ENCODE measurements at places on chromosomes 13 and 19.

DNA sequence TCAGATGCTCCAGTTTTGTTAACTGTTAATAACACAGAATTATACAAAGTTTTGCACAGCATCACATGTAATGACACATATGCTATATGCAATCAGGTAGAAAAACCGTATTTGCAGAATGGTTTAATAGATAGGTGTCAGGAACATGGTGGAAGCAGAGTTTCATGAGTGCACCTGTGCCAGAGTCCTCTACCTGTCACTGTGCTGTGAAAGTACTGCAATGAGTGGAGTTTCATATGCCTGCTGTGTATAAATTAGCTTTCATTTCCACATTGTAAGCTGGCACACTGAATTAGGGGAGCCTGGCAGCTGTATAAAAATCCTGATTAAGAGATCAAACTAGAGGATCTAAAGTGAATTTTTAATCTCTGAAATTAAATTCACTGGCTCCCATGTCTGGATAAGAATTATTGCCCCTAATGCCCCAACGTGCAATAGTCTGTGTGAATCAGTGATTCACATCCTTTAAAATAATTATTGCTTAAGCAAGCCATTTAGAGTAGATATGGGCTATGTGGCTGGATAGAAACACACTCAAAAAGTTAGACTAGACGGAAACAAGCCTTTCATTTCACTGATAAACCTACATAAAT is 8.5 kb upstream of the EEF1AKMT1 start:
- DNase-seq, result no peak
- H3K4me1 ChIP-seq, result no peaks in the 10 kb centered on the region
- no peak overlapping the region for H3K27ac ChIP-seq

DNA sequence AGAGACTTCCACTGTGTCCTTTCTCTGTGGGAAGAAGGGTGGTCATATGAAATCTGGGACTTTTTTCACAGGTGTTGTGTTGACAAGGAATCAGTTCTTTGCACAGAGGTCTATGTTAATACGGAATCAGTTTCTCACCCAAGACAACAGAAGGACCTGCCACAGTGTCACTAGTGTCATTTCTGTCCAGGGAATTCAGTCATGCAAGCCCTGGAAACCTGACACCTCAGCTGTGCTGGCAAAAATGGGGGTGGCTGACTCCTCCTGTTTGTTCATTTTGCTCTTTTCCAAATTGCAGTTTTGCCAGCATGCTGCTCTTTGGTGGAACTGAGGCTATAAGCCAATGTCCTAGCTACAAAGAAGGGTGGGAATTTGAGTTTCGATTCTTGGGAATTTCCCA is 49.8 kb upstream of the ESD start:
- H3K4me3 ChIP-seq, result no peak overlapping the region
- no peaks in the 10 kb centered on the region for H3K27me3 ChIP-seq
- DNase-seq, result peak; percentile 3
- no peak overlapping the region for H3K27ac ChIP-seq
- no peaks in the 10 kb centered on the region for H3K36me3 ChIP-seq

DNA sequence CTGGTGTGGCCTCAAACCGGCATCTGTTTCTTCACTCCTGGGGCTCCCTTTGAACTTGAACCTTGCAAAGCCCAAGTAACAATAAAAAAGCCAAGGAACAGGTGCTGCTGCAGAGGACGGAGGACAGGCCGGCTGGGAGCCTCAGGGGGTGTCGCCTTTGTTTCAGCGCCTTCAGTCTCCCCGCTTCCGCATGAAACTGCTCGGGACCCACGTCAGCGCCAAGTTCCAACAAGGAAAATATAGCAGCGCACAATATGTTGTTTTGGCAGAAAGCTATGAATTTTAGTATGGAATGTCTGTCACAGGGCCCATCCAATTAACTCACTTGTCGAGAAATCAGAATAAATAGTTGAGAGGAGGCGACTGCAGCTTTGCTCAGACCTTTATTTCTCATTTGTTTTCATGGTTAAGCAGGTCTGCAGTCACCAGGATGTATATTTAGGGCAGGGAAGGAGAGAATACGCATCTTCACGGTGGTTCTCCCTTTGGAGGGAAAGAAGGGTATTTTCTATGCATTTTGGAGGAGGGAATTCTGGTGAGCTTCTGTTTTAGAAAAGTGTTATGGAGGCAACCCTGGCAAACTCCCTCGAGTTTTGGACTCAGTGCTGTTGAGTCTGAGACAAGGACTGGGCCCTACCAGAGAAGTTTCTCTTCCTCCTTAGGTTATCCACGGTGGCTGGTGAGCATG is 34.3 kb upstream of the MEDAG start:
- DNase-seq, result peak; percentile 95
- H3K27ac ChIP-seq, result peak overlapping the region; percentile 91
- no peaks in the 10 kb centered on the region for H3K36me3 ChIP-seq

DNA sequence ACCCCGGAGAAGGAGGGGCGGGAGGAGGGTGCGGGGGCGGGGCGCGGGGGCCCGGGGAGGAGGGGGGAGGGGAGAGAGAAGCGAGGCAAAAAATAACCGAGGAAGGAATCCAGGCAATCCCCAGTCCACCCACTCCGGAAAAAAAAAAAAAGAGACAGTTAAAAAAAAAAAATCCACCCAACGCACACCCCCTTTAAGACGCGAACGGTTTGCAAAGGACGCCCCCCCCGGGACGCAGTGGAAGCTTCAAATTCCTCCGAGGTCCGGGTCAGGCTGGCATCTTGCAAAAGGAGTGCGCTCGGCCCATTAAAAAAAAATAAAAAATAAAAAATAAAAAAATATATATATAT is at the start of gene CACNA1A:
Gene CACNA1A, minus strand, starts transcription at position 9 of the 350 bp plus-strand sequence. CDS start 255 bp downstream, outside the sequence.
- no peak within 1 kb of the TSS for H3K4me3 ChIP-seq
- DNase-seq, result peak; percentile 3
- H3K27ac ChIP-seq, result no peak within 1 kb of the TSS

DNA sequence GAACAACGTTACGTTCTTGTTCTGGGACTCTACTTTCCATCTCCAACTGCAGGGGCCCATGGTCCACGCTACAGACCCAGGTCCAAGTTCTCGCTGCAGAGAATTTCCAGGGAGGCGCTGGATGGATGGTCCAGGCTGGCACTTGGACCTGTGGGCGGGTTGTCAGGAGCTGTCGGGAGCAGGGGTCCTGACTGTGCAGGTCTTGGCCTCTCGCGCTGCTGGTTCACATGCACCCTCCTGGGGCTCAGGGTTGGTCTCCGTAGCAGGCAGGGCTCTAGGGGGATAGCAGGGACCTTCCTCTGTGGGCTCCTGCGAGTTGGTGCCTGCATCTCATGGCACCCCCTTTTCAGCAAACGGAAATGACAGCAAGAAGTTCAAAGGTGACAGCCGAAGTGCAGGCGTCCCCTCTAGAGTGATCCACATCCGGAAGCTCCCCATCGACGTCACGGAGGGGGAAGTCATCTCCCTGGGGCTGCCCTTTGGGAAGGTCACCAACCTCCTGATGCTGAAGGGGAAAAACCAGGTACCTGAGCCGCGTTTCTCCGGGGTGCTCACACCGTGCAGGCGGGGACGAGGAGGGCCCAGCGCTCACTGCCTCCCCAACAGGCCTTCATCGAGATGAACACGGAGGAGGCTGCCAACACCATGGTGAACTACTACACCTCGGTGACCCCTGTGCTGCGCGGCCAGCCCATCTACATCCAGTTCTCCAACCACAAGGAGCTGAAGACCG is 6.6 kb downstream of the PTBP1 start:
- DNase-seq, result peak; percentile 7
- no peak overlapping the region for H3K27ac ChIP-seq
- no peaks in the 10 kb centered on the region for H3K27me3 ChIP-seq
- no peak overlapping the region for H3K4me3 ChIP-seq
- H3K36me3 ChIP-seq, result peaks cover 82% of the 10 kb centered on the region

GRCh38 chr19:51697169-51697776 is 4.1 kb downstream of the SPACA6 start:
- no peaks in the 10 kb centered on the region for H3K27me3 ChIP-seq
- peaks cover 18% of the 10 kb centered on the region for H3K4me1 ChIP-seq
- H3K36me3 ChIP-seq, result peaks cover 85% of the 10 kb centered on the region
- DNase-seq, result no peak
- no peak overlapping the region for H3K27ac ChIP-seq

DNA sequence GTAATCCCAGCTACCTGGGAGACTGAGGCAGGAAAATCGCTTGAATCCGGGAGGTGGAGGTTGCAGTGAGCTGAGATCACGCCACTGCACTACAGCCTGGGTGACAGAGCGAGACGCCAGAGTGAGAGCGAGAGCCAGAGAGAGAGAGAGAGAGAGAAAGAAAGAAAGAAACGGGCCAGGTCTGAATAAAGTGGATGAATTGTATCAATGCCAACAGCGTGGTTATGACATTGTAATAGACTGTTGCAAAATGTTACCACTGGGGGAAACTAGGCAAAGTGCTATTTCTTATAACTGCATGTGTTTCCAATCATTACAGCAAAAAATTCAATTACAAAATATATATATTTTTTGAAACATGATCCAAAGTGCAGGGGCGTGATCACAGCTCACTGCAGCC is 11.8 kb upstream of the BTBD2 start:
- peak; percentile 87 for DNase-seq
- H3K4me1 ChIP-seq, result peaks cover 11% of the 10 kb centered on the region
- no peak overlapping the region for H3K4me3 ChIP-seq
- H3K27ac ChIP-seq, result no peak overlapping the region
- H3K36me3 ChIP-seq, result no peaks in the 10 kb centered on the region
- H3K27me3 ChIP-seq, result no peaks in the 10 kb centered on the region

- no peak overlapping the region for H3K27ac ChIP-seq
- peaks cover 18% of the 10 kb centered on the region for H3K36me3 ChIP-seq
- peak; percentile 33 for DNase-seq
- H3K27me3 ChIP-seq, result no peaks in the 10 kb centered on the region
Observed at GRCh38 chr13:32229443-32229842, 85.7 kb downstream of the ZAR1L start.

DNA sequence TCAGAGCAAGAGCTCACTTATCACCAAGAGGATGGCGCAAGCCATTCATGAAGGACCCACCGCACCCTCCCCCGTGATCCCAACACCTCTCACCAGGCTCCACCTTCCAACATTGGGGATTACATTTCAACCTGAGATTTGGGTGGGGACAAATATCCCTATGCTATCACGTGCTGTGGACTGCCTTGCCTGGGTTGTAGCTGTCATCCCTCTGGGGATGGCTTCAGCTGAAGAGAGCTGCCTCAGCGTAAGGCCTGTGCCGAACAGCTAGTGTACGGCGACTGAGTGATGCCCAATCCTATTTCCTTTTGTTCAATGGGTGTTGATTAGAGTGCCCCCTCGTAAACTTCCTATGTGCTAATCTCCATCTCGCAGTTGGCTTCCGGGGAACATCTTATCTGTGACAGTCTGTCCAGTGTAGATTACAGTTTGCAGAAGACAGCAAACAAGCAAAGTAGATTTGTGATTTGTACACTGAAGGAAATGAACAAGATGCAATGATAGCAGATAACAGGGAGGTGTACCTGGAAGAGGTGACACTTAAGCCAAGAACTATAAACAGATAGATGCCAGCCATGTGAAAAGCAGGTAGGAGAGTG is 11.8 kb upstream of the RCBTB1 start:
- no peaks in the 10 kb centered on the region for H3K36me3 ChIP-seq
- no peak overlapping the region for H3K27ac ChIP-seq
- H3K4me1 ChIP-seq, result no peaks in the 10 kb centered on the region
- H3K27me3 ChIP-seq, result no peaks in the 10 kb centered on the region

- H3K4me3 ChIP-seq, result no peak overlapping the region
- no peaks in the 10 kb centered on the region for H3K36me3 ChIP-seq
- H3K4me1 ChIP-seq, result no peaks in the 10 kb centered on the region
- H3K27ac ChIP-seq, result no peak overlapping the region
Observed at GRCh38 chr13:48299591-48299990, 4.0 kb upstream of the RB1 start.

DNA sequence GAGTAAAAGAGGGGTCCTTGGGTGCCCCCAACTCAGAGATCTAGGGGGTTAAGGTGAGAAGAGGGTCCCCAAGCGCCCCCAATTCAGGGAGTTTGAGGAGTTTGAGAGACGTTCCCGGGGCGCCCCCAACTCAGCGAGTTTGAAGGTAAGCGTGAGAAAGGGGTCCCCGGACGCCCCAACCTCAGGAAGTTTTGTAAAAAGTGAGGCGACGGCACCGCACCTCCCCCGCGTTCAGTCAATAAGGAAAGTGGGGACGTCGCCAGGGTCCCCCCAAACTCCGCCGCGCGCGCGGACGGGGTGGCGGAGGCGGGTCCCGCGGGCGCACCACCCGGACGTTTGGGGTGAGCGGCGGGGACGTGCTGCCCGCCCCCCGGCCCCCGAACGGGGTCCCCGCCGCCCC is 353 bp downstream of the RFX2 start:
- peak; percentile 49 for DNase-seq
- no peaks in the 10 kb centered on the region for H3K36me3 ChIP-seq
- no peaks in the 10 kb centered on the region for H3K27me3 ChIP-seq
- H3K4me1 ChIP-seq, result peaks cover 23% of the 10 kb centered on the region
- peak overlapping the region; percentile 54 for H3K4me3 ChIP-seq
- H3K27ac ChIP-seq, result no peak overlapping the region

GRCh38 chr19:44576843-44577565 is 36.4 kb upstream of the IGSF23 start:
- peaks cover 2% of the 10 kb centered on the region for H3K27me3 ChIP-seq
- no peaks in the 10 kb centered on the region for H3K4me1 ChIP-seq
- H3K36me3 ChIP-seq, result no peaks in the 10 kb centered on the region
- H3K4me3 ChIP-seq, result no peak overlapping the region

DNA sequence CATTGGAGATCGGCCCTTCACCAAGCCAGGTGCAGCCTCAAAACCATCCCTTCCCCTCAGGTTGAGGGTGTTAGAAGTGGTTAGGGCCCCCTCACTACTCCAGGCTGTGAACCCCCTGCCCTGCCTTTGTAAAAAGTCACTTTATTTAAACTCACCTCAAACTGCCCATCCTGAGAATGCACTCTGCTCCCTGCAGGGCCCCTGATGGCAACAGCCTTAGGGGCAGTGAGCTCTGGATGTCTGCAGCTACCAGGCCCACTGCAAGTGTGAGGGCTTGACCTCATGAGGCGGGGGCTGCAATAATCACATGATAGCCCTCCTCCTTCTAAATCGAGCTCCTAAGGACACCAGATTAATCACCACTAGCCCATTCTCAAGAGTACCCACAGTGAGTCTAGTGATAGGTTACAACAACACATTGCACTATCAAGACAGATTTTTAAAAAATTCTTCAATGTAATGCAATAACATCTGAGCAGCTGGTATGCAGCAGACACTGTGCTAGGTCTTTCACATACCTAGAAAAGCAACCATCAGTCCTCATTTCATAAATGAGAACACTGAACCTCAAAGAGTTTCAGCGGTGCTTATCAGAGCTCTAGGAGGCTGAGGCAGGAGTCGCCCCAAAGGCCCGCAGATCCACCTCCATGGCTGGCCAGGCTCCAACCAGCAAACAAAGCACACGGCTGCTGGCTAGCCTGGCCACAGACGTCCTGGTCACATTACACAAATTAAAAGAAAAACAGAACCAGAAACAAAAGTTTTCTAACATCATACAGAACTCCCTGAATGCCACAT is 26.0 kb downstream of the SLC7A1 start:
- no peak overlapping the region for H3K27ac ChIP-seq
- H3K4me1 ChIP-seq, result peaks cover 11% of the 10 kb centered on the region
- no peak overlapping the region for H3K4me3 ChIP-seq
- peaks cover 2% of the 10 kb centered on the region for H3K36me3 ChIP-seq

- peaks cover 10% of the 10 kb centered on the region for H3K27me3 ChIP-seq
- no peaks in the 10 kb centered on the region for H3K4me1 ChIP-seq
- no peaks in the 10 kb centered on the region for H3K36me3 ChIP-seq
- no peak overlapping the region for H3K27ac ChIP-seq
Observed at GRCh38 chr19:51462681-51463080, 4.4 kb upstream of the SIGLEC8 start.
